Activated naive CD4-positive, alpha-beta T cell treated with anti-CD3 and anti-CD28 coated beads, Interleukin-2, amount 50 U/mL, for 16 hours (primary cell): ENCODE measurements at places on chromosomes 5 and 9.

- DNase-seq: no peak
Measured at GRCh38 chr5:159102311-159102934, 2.7 kb upstream of the EBF1 start.

DNA sequence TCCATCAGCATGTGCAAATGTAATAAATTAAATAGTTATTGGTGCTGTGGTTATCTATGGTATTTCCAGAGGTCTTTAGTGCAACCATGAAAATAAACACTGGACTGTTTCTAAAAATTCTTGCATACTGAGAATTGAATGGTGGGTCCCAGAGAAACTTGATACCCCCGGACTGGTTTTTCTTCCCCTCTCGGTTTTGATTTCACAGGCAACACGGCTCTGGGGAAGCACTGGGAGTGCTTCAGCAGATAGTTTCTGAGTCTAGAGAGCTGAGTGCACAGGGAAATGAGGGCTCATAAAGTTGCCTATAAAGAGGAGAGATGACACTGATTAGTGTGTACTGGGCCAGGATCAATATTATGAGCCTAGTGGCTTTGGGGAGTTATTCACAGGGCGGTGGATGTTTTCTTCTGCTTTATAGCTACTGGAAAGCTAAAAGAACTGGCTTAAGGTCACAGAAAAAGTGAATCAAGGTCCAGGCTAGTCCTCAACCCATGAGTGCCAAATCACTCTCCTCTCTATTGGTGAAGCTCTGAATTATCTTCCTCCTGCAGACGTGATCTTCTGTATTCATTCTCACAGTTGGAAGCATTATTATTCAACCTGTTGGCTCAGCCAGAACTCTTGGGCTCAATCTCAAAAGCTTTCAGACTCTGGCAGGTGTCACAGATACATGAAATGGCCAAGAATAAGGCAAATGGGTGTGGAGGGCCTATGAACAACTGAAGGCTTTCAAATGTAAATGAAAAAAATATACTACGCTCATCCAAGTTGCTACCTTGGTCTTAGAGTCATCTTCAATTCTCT is 170.2 kb upstream of the HMHB1 start:
- no peak for DNase-seq

- DNase-seq: no peak
Measured at GRCh38 chr5:176545737-176546509, 3.2 kb upstream of the CDHR2 start.

- no peak for DNase-seq
Measured at GRCh38 chr9:82513242-82513751, 524.7 kb downstream of the SPATA31D1 start.

- no peak for DNase-seq
Measured at GRCh38 chr5:75044406-75044805, 8.0 kb downstream of the GCNT4 start.

- no peak for DNase-seq
Measured at GRCh38 chr5:98360548-98360947, 412.9 kb upstream of the RGMB start.

DNA sequence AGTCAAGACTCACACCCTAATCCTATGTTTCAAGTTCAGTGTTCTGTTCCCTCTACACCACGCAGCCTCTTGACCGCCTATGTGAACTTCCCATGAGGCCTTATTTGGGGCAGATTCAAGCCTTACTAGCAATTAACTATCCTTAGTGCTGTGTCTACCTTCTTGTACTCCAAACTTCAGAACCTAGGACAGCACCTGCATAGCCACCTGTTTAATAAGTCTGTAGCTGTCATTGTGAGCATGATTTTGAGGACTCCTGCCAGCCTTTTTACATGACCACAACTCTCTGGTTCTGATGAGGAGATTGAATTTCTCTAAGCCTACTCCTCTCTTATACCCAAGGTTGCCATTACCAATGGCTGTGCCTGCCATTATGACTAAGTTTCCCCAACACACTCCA is 50.8 kb upstream of the PCSK1 start:
- no peak for DNase-seq

DNA sequence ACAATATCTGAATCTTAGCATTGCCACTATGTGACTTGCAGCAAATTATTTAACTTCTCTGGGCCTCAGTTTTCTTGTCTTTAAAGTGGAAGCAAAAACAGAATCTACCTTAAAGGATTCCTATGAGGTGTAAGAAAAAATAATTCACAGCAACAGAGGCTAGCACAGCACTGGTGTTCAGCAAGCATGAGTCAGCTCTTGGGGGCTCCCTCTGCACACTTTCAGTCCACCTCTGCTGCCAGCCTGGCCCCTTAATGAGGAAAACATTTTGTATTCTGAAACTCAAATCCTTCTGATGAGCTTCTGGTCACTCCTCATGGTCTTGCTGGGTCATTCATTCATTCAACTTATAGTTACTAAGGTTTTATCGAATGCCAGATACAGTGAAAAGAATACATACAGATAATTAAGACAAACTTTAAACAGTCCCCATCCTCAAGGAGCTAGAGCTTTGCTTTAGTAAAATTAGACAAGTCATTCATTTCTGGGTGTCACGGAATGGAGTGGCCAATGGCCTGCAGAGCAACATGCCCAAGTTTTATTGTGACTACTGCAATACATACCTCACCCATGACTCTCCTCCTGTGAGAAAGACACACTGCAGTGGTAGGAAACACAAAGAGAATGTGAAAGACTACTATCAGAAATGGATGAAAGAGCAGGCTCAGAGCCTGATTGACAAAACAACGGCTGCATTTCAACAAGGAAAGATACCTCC is 26.8 kb upstream of the IQGAP2 start:
- DNase-seq: no peak

GRCh38 chr5:142746532-142747433 is 23.4 kb upstream of the ARHGAP26 start:
- no peak for DNase-seq

GRCh38 chr9:90508940-90509339 is 133.7 kb downstream of the DIRAS2 start:
- no peak for DNase-seq

DNA sequence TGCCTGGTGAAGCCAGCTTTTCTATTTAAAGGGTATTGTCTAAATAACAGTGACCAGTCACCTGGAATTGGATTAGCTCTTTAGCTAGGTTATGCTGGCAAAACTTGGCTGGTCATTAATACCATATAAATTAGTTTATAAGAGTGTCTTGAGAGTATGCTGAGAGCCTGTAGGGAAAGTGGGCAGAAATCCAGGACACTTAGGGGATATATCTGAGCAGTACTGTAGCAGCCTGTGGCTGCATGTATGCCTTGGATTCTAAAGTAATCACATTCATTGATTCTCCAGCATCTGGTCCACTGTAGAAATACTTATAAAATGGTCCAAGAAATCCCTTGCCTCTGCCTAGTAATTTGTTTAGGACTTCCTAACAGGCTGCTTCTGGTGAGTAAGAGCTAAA is 288.9 kb upstream of the DMAC1 start:
- DNase-seq: no peak

DNA sequence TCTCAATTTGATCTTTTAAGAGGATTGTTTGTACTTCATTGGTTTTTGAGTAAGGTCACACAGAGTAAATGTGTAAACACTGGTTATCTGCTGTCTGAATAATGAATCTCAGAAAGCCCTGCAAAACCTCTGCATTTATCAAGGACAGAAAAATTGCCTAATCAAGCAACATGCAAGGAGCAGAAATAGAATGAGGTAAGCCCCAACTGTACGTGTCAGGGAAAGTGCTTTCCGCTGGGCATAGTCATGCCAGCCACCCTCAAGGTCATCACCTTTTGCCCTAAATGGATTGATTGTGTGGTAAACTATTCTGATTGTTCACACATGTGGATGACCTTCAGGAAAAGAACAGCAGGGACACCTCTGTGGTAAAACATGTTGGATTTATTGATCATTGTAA is 376.9 kb upstream of the KCNN2 start:
- no peak for DNase-seq
